ENCODE measurements at places on chromosomes 5 and 9.

DNA sequence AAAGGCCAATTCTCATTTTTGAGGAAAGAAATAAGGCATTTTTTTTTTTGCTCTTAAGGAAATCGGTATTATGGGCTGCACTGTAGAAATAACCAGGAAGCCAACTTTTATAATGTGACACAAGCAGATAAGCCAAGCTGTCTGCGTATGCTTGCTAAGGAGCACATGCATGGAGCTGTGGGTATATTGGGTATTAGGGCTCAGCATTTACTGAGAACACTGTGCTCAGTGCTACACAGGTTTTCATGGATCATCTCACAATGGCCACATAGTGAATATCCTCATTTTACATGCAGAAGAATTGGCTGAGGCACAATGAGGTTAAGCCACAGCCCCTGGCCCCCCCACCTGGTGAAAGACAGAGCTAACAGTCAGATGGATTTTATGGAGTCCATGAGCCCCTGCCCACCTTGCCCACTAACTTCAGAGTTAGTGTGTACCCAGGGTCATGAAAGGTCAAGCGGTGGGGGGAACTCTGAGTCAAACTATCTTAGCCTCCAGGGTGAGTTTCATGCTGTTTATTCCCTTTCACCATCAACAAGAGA lies 204.8 kb downstream of the SPATA31A6 start:
- DNase-seq, result no peak

DNA sequence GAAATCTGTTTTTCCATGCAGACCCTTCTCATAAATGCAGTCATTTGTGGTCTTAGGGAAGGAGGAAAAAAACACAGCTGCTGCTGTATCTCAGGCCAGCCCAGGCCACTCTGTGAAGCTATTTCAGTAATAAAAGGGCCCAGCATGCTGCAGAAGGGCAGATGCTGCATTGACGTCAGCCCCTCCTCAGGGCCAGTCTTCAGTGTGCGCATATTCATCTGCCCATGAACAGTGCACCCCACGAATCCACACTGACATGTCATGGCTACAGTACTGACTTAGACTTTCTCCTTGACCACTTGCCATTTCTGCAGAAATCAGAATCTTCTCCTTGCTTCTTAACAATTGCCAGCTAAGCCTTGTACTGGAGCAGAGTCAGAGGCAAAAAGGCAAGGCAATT lies 304.7 kb downstream of the GABRG2 start:
- no peak for DNase-seq

DNA sequence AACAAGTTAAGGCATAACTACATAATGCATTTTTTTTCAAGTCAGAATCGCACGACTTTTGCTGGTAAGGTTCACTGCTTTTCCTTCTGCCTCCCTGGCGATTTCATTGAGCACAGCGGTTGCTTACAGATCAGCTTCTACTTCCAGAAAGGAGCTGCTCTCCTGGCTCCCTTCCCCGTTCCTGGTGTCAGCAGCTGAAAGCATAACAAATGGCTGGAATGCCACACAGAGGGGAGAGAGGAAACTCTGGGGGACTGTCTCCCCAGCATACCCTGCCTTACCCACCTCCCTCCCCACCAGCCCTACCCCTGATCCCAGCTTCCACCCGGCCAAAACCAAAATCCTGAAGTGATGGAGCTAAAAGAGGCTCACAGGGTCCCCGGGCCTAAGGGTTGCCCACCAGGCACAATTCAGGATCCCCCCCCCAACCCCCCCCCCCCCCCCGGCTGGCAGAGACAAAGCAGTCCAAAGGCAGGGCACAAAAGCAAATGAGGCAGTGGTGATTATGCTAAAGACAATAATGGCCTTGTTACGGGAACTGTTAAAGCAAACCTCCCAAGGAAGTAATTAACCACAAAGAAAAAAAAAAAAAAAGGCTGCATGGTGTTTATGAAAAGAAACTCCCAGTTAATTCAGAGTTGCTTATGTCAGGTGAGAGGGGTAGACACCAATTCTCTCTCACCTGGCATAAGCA lies 126.1 kb upstream of the WWC1 start:
- DNase-seq, result no peak

DNA sequence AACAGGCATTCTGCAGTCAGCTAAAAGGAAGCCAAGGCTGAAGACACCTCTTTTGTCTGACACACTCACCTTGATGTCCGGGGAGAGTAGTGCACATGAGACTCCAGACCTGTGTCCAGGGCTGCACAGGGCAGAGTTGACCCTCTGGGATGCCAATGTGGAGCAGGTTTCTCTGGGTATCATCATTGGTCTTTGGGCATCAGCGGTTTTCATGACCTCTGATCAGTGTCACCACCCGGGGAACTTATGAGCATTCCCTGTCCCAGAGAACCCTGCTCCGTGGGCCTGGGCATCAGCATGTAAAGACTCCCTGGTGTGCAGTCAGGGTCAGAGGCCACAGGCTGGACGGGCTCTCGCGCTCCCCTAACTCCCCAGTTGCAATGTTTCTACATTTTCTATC lies 80.2 kb downstream of the NSUN2 start:
- no peak for DNase-seq

GRCh38 chr5:43156388-43156787 lies 35.6 kb upstream of the NIM1K start:
- DNase-seq, result no peak

- DNase-seq, result no peak
Measured at GRCh38 chr5:155595791-155596190, 582.2 kb downstream of the KIF4B start.

DNA sequence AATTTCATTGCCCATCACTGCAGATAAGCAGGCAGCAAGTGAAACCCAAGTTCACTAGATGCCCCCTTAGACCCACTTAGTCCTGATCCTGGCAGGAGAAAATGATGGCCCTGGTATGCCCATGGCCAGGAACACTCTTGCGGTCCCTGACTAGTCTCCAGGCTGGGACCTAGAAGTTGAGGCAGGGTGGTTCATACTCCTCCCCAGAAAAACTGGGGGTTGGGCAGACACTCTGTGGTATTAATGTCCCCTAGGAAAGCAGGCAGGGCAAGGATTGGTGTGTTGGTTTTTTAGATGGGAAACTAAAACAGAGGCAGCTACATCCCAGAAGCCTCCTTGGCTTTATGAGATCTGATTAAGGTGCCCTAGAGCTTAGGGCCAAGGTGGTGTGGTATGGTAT lies 13.1 kb downstream of the LHX6 start:
- DNase-seq, result no peak

GRCh38 chr9:100092066-100092465 lies 6.7 kb downstream of the ERP44 start:
- no peak for DNase-seq

DNA sequence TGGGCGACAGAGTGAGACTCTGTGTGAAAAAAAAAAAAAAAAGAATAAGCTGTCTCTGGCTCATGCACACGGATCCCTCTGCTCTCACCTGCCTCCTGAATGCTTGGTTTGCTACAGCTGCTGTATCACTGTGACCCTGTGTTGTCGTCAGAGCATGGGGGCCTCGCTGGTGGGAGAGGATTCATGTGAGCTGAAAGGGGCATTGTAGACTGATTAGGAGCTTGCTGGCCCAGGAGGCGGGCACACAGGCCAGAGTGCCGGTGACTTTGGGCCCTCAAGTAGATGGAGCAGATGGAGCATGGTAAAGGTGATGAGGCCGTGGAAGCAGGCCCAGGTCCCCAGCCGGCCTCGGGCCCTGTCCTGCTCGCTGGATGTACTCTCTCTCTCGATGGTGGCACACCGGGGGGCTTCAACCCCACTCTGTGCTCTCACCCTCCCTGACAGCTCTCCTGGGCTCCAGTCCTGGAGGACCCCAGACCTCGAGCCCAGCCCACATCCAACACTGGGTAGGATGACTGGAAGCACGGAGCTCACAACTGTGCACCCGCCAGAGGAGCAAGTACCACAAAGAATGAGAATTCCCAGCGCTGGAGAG lies 7.1 kb downstream of the FLT4 start:
- DNase-seq, result no peak

- DNase-seq, result no peak
Measured at GRCh38 chr5:138951986-138952735, 77.0 kb upstream of the LRRTM2 start.

GRCh38 chr9:112863746-112864145 lies 26.9 kb downstream of the SLC46A2 start:
- no peak for DNase-seq

- DNase-seq, result no peak
Measured at GRCh38 chr5:142601432-142601831, 84.5 kb downstream of the FGF1 start.

DNA sequence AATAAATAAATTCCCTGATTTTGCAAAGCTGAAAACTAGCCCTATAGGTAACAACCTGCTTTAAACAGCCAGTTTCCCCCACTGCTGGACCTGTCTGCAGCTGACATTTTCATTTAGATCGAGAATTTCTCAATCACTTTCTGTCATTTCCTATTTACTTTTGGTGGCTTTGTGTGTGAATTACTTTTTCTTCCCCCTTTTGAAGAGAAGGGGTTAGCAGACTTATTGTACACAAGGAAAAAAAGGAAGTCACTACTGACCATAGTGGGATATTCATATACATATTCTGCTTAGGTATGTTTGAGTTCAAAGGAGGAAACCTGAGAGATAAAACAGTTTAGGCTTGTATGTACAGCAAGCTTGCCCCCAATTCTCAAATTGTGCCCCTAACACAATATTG lies 27.0 kb upstream of the IFNB1 start:
- DNase-seq, result no peak

GRCh38 chr9:21228122-21228521 lies at the start of gene IFNA17:
TSS of gene IFNA17 (minus strand) at chr9:21228222. CDS start at chr9:21228173, 49 bp downstream.
- no peak for DNase-seq

- no peak for DNase-seq
Measured at GRCh38 chr5:82586661-82587310, 308.6 kb upstream of the RPS23 start.

- DNase-seq, result no peak
Measured at GRCh38 chr5:36688722-36689121, 82.3 kb downstream of the SLC1A3 start.

DNA sequence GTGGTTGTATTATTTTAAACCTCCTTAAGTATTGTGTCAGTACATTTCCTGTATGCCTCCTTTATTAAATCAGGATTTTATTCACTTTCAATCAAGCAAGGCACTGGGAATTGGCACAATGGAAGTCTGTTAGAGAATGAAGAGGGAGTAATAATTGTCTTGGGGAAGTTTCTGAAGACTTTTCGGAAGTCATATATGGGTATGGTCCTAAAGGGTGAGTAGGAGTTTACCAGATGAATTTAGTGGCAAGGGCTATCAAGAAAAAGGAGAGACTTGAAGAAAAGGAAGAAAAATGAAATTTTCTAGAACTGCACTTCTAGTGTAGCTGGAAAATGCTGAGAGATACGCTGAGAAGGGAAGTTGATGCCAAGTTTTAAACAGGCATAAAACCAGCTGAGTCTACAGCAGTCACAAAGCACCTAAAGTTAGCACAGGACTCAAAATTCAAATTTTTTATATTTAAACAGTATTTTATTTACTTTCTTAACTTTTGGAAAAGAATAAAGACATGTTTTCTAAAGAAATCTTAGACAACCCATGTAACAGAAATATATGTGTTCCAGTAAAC lies 184.9 kb downstream of the SMC2 start:
- DNase-seq, result no peak

- DNase-seq, result no peak
Measured at GRCh38 chr5:84450617-84451414, 66.1 kb upstream of the EDIL3 start.

GRCh38 chr5:36273809-36274526 lies 27.7 kb downstream of the RANBP3L start:
- no peak for DNase-seq

- DNase-seq, result no peak
Measured at GRCh38 chr5:79794347-79794746, 104.7 kb downstream of the CMYA5 start.

DNA sequence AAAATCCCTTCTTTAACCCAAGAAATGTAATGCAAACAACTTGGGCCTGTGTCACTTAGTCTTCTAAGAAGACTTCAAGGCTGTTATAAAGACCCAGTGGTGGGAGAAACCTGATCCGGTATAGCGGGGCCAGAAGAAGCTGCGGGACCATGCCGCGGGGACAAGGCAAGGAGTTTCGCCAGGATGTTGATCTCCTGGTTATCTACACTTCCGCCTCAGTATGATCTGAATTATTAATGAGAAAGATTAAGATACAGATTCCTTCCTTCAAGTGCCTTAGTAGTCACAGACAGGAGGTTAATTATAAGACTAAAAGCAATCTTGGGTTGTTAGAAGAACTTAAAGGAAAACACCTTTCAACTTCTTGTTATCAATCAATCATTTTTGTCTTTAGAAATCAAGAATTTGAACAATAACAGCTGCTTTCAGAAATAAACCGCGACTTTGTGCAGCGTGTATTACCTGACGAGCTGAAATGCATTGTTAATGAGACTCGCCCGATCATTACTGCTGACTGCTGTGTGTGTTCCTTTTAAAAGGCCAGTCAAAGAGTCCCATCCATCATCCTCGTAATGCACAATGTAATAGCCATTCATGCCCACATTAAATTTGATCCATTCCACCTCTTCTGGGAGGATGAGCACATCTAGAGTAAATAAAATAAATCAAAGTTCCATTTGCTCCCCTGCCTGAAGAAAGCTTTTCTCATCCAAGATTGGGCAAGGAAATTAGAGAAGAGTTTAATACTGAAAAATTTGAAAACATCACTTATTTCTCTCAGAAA lies 22.2 kb downstream of the ERAP1 start:
- DNase-seq, result no peak

DNA sequence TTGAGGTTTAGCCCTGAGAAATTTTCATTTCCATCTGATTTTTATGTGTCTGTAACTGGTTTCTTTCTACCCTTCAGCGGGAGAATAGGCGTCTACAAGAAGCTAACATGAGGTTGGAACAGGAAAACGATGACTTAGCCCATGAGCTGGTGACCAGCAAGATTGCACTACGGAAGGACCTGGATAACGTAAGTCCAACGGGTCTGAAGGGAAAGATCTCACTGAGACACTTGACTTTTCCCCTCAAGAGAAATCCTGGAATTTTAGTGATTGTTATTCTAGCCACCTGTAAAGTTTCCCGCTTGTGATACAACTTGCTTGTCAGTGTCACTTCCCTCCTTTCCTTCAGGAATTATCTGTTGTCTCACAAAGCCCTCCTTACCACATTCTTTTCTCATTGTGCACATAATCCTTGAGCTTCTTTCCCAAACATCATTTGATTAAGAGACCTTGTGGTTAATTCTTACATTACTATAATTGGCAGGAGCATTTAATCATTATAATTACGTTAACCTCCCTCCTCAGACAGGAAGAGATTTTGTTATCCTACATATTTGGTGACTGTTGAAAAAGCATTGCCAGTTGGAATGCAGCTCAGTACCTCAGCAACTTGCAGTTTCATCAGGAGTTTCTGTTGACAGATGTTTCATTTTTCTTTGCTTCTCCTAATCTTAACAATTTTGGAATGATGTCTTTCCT lies 56.9 kb downstream of the GPR21 start:
- DNase-seq, result no peak

- DNase-seq, result no peak
Measured at GRCh38 chr5:126808521-126808988, 31.6 kb downstream of the LMNB1 start.

DNA sequence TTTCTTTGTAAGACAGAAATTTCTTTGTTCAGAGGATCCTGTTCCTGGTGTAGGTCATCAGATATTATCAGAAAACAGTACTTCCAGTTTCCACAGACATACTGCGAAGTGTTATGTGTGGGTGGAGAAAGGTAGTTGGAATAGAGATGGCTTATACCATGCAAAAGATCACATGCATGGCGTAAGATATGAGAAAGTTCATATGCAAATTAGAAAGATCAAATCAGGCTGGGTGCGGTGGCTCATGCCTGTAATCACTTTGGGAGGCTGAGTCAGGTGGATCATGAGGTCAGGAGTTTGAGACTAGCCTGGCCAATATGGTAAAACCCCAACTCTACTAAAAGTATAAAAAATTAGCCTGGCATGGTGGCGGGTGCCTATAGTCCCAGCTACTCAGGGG lies 65.2 kb upstream of the GLIS3 start:
- no peak for DNase-seq
